ENCODE measurements at places on chromosomes 7 and 10.

DNA sequence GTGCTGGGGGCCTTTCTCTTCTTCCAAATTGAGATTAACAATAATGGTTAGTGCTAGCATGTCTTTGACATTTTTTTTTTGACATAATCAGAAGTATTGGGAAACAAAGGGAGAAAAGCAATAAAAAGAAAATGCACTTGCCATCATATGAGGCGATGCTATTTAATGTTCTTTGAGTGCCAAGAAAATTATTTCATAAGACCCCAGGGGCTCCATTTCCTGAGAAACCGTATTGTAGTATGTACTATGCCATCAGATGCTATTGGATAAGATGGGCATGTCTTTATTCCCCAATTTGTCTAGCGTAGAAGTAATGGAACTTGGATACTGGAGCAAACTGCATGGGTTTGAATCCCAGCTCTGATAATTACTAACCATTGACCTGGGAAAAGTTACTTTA lies 408.9 kb downstream of the ADRA2A start:
- no peak for DNase-seq

DNA sequence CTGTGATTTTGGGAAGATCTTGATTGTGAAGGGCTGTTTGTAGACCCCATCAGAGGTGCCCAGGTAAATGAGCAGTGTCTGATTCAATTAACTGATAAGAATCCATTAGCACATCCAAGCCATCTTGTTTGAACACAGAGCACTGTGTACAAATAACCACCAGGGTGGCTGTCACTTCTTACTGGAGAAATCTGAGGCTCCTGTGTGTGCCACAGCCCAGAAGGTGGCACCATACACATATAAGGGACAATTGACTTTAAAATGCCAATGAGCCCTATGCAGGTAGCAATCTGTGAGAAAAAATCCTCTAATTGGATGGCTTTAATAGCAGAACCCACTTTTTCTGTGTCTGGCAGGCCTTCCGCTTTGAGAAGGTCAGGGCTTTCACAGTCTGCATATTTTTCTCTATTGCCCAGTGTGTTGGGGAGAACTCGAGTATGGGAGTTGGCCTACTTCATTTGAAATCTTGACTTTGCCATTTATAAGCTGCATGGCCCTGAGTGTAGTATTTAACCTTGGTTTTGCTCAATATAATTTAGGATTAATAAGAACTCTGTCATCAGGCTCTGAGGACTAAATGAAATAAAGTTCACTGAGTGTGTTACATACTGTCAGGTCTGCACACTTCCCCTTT lies 517.4 kb downstream of the CCSER2 start:
- no peak for DNase-seq

DNA sequence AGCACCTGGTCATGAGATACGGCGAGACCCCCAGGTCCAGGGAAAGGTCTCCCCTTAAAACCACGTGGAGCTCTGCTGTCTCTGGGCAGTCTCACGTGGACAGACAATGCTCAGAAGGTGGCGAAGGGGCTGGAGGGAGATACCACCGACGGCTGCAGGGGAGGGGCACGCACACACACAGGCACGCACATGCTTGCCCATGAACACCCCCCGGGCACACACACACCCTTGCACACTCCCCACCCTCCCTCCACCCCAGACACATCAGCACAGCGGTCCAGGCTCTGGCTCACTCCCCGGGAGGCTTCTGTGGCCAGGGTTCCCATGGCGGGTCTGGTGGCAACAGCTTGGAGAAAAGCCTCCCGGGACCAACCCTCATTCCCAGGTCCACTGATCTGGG lies 52.4 kb upstream of the TNRC18 start:
- no peak for DNase-seq

- DNase-seq, result no peak
Measured at GRCh38 chr10:113739031-113739430, 12.5 kb upstream of the PLEKHS1 start.

- no peak for DNase-seq
Measured at GRCh38 chr7:5351507-5352265, 68.9 kb downstream of the SLC29A4 start.

- no peak for DNase-seq
Measured at GRCh38 chr10:47379445-47379785, 4.7 kb downstream of the ZNF488 start.

- peak; percentile 1 for DNase-seq
Measured at GRCh38 chr10:77279207-77279606, 358.4 kb downstream of the KCNMA1 start.

GRCh38 chr10:85413570-85413969 lies 953.0 kb downstream of the GRID1 start:
- DNase-seq, result no peak

GRCh38 chr7:140196361-140197217 lies 19.8 kb upstream of the KDM7A start:
- no peak for DNase-seq

GRCh38 chr10:12961416-12962205 lies 39.9 kb downstream of the CCDC3 start:
- no peak for DNase-seq

- no peak for DNase-seq
Measured at GRCh38 chr7:54242776-54243175, 299.4 kb upstream of the VSTM2A start.

DNA sequence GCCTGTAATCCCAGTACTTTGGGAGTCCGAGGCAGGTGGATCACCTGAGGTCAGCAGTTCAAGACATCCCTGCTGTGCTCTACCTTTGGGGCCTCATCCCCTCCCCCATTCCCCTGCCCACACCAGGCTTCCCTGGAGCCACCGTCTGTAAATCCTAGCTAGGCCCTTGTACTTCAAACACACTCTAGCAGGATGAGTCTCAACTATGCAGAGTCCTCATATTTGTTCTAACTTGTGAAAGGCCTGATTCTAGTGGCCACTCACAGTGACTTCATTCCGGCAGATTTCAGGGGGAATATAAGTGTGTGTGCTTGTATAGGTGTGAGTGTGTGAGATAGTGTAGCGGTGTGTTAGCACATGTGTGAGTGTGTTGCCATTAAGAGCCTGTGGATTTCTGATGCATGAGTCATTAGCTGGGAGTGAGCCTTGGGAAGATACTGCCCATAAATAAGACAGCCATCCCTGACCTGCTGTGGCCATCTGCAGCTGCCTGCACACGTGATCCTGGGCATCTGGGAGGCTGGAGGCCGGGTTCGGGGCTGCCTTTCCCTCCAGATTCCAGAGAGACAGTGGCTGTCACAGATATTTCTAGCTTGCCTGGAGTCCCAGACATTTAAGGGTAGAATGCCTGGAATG lies 1.7 kb upstream of the NEURL1 start:
- DNase-seq, result no peak

GRCh38 chr7:82152858-82153257 lies 290.7 kb downstream of the CACNA2D1 start:
- no peak for DNase-seq

DNA sequence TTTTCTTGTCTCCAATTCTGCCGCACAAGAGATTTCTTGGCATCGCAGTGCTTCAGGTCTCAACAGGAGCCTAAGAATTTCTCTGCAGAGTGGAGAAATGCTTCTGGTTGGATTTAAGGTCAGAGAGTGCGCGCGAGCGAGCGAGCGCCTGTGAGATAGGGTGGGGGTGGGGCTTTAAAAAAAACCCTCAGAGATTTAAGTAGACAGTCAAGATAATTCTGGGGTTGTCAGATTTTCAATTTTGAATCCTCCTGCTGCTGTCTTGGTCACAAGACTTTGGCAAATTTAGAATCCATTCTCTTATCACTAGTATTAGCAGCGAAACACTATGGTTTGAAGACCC lies 49.7 kb downstream of the CPEB3 start:
- no peak for DNase-seq

- DNase-seq, result no peak
Measured at GRCh38 chr7:137694405-137694804, 152.4 kb downstream of the DGKI start.

DNA sequence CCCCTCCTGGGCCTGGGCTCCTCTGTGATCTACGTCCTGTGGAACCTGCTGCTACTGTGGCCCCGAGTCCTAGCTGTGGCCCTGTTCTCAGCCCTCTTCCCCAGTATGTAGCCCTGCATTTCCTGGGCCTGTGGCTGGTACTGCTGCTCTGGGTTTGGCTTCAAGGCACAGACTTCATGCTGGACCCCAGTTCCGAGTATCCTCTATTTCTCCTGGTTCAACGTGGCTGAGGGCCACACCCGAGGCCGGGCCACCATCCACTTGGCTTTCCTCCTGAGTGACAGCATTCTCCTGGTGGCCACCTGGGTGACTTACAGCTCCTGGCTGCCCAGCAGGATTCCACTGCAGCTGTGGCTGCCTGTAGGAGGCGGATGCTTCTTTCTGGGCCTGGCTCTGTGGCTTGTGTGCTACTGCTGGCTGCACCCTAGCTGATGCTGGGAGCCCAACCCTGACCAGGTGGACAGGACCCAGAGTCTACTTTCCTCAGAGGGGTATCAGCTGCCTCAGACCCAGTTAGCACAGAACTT lies 37.8 kb upstream of the MMD2 start:
- no peak for DNase-seq

DNA sequence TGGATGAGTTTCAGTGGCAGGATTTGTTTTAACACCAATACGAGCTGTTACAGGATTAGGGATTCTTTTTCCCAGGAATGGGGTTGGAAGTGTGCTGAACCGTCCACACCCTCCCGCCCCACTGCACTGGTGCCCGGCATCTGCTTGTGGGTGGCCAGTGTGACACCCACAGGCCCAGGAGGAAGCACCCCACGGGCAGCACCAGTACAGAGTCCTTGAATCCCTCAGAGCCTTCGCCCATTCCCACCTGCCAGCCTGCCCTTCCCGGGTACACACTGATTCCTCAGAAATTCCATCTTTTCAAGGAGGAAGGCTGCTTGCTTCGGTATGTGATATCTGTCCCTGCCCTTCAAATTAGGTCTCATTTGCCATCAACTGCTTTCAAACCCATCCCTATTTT lies 15.4 kb downstream of the INSIG1 start:
- DNase-seq, result no peak

GRCh38 chr7:138354066-138354465 lies 106.0 kb upstream of the TRIM24 start:
- no peak for DNase-seq

GRCh38 chr7:86904949-86905834 lies 154.3 kb downstream of the ELAPOR2 start:
- DNase-seq, result no peak

DNA sequence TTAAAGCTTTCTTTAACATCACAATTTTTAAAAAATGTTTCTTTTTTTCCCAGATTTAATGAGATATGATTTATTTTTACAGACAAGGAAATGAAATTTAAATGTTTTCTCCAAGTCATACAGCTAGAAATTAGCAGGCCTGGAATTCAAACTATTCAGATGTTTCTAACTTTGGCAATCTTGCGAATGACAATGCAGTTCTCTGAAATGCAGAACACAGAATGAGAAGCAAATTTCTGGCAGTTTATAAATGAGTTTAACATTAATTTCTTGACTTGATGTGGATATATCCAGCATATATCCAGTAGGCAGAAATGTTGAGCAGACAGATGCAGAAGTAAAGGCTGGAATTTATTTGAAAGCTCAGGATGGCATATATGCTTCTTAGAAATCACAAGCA lies 227.5 kb downstream of the THSD7A start:
- no peak for DNase-seq

- no peak for DNase-seq
Measured at GRCh38 chr10:78545756-78546155, 512.1 kb downstream of the RPS24 start.

- DNase-seq, result no peak
Measured at GRCh38 chr10:100993986-100994708, 5.5 kb upstream of the LZTS2 start.

DNA sequence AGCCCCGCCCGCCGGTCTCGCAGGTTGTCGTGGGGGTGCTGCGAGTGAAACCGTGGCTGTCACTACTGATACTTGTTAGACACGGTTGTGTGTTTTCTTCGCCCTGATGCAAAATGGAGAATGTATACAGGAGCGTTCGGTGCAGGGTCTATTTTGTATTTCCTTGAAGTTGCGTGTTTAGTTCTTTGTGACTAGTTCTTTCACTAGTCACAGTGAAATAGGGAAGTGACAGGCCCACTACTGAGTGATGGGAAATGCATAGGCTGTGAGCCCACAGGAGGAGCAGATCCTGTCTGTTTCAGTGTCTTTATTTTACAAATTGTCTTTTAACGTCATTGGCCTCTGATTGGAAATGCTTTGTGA lies 675 bp downstream of the ABRAXAS2 start:
- DNase-seq, result no peak

GRCh38 chr10:132488231-132488821 lies 49.3 kb upstream of the INPP5A start:
- DNase-seq, result no peak

- no peak for DNase-seq
Measured at GRCh38 chr10:13308096-13308495, 8.2 kb upstream of the PHYH start.

DNA sequence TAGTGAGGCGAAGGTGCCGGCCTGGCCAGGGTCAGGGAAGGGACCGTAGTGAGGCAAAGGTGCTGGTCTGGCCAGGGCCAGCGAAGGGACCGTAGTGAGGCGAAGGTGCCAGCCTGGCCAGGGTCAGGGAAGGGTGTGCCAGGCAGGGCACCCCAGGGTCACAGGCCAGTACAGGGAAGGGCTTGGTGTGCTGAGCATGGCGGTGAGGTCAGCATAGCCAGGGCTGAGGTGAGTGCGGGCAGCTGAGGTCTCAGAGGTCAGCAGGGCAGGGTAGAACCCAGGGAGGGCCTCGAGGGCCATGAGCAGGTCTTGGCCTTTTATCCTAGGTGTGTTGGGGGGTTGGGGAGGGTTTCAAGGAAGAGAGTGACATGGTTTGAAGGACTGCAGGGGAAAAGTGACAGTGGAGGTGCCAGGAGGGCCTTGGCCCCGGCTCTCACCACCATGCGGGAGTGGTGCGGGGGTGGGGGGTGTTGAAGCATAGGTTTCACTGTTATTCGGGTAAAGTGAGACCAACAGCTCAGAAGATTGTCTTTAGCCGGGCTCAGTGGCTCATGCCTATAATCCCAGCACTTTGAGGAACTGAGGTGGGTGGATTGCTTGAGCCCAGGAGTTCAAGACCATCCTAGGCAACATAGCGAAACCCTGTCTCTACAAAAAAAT lies 93.3 kb downstream of the CHST15 start:
- no peak for DNase-seq

GRCh38 chr7:95686109-95686508 lies 86.2 kb upstream of the DYNC1I1 start:
- DNase-seq, result no peak

GRCh38 chr10:11178606-11179515 lies 161.2 kb downstream of the CELF2 start:
- DNase-seq, result peak; percentile 69

- DNase-seq, result peak; percentile 4
Measured at GRCh38 chr7:63925262-63925625, 73.4 kb upstream of the ZNF722 start.
